ENCODE measurements at places on chromosomes 3 and 15.

DNA sequence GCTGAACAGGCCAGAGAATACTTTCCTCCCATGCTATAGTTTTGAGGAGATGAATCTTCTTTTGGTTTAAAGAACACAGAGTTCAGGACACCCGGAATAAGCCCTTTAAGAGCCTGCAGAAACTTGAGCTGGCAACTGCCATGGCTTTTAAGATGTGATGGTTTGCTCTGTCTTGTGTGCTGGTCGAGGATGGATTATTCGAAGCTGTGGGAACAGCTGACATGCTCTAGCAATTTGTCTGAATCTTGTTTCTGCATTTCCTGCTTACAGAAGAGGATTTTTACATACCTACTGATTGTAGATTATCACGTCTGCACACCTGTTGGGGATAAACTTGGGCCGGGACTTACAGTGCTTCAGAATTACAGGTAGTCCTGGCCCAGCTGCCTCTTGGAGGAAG is 396.9 kb downstream of the LRTM1 start:
- DNase-seq: no peak

- no peak for DNase-seq
Measured at GRCh38 chr3:116963802-116964201, 254.2 kb downstream of the TUSC7 start.

DNA sequence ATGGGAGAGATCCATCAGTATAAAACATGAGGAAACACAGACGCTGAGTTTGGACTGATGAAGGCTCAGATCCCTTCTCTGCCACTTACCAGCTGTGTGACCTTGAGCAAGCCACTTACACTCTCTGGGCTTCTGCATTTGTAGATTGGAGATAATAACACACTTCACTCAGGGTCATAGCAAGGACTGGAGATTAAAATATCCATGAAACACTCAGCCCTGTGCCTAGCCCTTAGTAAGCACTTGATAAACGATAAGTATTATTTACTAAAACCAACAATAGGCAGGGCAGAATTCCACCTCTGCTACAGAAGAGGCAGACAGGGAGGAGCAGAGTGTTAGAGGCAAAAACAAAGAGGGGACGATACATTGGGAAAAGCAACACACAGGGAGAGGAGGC is 420.5 kb upstream of the WNT5A start:
- no peak for DNase-seq

GRCh38 chr3:53287131-53287629 is 31.4 kb upstream of the TKT start:
- peak; percentile 31 for DNase-seq

DNA sequence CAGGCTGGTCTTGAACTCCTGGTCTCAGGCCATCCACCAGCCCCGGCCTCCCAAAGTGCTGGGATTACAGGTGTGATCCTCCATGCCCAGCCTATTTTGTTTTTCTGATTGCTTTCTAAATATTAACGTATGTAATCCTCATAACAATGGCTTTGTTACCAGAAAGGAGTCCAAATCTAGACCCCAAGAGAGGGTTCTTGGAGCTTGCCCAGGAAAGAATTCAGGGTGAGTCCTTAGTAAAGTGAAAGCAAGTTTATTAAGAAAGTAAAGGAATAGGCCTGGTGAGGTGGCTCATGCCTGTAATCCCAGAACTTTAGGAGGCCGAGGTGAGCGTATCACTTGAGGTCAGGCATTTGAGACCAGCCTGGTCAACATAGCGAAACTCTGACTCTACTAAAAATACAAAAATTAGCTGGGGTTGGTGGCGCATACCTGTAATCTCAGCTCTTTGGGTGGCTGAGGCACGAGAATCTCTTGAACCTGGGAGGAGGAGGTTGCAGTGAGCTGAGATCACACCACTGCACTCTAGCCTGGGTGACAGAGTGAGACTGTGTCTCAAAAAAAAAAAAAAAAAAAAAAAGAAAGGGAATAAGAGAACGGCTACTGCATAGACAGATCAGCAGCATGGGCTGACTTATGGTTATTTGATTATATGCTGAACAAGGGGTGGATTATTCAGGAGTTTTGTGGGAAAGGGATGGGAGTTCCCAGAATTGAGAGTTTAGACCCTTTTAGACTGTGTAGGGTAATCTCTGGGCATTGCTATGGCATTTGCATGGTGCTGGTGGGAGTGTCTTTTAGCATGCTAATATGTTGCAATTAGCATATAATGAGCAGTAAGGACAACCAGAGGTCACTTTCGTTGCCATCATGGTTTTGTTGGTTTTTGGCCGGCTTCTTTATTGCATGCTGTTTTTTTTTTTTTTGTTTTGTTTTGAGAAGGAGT is 36.1 kb downstream of the TYRO3 start:
- DNase-seq: no peak

GRCh38 chr3:197303452-197303851 is 5.0 kb upstream of the DLG1 start:
- DNase-seq: no peak

GRCh38 chr3:60609446-60609845 is 641.8 kb downstream of the FHIT start:
- no peak for DNase-seq

- no peak for DNase-seq
Measured at GRCh38 chr3:176595307-176595706, 602.0 kb downstream of the TBL1XR1 start.

- peak; percentile 59 for DNase-seq
Measured at GRCh38 chr3:150925751-150926201, 20.5 kb upstream of the MINDY4B start.

GRCh38 chr3:161274691-161275298 is 53.7 kb downstream of the NMD3 start:
- DNase-seq: peak; percentile 45

DNA sequence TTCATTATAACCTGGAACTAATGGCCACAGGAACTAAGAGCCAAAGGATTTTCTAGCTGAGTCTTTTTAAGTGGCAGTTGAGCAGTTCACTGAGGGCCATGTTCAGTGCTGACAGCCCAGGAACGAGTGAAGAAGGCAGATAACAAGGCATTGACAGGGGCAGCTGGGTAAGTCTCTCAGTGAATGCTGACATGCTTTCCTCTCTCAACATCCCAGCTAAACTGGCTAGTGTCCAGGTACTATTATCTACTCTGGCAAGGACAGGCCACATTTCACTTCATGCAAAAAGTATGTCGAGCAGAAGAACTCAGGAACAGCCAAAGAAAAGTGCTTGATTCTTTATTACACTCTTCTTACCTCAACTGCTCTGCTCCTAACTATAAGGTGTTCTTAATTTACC is 515.9 kb downstream of the NLGN1 start:
- no peak for DNase-seq

DNA sequence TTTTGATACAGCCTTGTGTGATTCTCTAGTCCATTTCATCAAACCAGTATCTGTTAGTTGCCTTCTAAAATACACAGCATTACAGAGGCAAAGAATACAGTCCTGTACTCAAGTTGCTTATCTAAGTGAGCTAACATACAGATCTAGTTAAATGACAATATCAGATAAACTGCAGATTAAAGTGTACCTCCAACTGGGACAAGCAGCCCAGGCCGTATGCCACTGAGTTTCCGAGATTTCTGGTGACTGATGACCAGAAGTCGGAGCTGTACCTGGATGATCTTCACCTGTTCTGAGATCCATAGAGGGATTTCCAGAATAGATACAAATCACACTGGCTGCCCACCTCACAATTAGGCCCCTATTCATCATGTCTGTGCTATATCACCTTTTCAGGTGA is 6.3 kb upstream of the TRIM59 start:
- DNase-seq: no peak

- DNase-seq: no peak
Measured at GRCh38 chr3:52532838-52533622, 627 bp downstream of the NT5DC2 start.

DNA sequence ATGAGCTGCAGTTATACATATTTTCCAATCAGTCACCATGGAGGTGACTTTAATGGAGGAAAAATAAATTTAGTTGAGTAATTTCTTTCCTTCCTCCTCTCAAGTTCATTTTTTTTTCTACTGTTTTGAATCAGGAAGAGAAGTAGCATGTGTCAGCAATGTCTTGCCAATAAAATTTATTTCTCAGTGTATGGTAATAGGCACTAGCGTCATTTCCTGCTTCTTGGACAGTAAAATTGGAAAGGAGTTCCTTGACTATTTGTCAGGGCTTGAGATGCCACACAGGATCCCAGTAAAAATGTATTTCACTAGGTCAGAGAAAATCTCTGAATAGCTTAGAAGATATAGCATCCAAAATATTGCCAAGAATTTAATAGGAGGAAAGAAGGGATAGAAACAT is 605.9 kb downstream of the ROBO1 start:
- DNase-seq: no peak

DNA sequence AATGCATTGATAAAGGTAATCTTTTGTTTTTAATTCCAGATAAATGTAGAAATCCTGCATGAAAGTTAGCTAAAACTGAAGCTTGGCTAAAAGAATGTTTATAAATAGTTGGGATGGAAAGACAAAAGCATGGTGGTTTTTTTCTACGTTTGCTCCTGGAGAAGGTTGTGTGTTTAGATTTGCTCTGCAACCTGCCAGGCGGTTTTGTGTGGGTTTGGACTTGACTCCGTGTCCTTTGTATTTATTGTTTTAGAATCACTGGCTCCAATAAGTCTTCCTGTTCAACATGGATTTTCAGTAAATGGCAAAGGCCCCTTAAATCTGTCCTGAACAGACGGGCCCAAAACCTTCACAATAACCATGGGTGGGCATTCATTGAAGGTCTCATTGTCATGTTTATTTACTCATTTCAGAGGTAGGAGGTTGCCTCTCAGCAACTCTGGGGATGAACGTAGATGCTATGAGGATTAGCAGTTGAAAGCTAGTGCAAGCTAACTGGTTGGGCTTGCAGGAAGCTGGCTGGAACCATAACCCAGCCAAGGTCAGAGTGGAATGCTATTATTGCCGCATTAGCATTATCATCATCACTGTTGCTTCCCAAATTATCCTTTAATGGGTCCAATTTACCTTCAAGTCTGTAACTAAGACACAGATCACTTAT is 60.6 kb upstream of the ADAMTS9 start:
- no peak for DNase-seq

DNA sequence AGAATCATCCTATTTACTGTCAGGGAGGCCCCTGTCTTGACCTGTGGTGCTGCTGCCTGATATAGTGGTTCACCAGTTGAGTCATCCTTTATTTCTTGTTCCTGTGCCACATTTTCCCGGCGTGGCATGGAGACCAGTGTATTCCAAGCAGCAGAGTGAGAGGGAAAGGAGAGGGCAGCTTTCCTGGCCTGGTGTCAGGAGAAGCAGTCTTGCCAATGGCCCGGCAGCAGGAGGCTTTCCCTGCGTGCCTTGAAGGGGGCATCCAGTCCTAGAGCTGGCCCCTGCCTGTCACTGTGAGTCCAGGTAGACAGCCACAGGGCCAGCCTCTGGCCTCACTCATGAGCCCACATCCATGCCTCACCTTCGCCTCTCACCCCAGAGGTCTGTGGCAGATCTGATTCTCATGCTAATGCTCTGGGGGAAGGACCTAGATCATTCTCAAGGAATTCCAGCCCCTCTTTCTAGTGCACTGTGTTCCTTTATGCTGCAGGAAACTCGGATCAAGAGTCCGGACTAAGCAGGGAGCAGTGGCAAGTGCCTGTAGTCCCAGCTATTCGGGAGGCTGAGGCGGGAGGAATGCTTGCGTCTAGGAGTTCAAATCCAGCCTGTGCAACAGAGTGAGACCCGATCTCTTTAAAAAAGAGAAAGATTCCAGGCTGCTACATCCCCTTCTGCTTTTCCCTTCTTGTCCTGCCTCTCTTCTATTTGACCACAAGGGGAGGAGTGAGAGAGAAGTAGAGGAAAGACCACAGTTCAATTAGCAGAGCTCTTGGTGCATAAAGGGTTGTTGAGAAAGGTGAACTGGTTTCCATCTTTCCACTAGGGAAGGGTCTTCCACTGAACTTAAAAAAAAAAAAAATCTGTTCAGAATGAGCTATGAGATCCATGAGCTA is 66.8 kb upstream of the HACD2 start:
- no peak for DNase-seq

DNA sequence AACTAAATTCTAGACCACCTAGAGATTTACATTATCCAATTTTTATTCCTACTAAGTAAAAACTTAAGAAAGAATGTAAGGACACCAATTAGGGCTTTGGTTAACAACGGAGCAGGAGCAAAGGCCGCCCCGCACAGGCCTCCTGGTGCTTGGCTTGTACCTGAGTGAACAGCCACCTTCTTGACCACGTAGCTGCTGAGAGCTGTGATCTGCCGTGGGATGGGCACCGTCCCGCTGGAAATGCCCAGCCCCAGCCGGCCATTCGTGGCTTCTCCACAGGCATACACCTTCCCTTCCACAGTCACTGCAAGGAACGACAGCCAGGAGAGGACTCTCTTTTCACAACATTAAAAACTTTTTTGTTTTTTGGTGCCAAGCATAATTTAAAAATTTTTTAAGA is 79.6 kb upstream of the OCA2 start:
- no peak for DNase-seq

GRCh38 chr3:170092907-170093306 is 55.1 kb downstream of the GPR160 start:
- DNase-seq: no peak

DNA sequence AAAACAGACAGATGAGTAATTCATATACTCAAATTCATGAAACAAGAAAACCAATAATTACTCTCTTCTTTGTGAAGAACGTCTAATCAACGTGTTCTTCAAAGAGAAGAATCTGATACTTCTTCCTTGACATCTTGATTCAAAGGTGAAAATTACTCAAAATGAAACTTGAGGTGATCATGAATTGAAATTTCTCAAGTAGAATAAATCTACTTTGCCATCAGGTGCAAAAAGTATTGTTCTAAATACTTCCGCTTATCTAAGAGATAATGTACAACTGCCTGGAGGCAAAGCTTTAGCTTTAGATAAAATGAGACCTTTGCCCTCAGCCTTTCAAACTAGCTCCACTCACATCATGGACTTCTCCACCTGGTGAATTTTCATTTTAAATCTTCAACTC is 13.9 kb upstream of the XXYLT1 start:
- no peak for DNase-seq

DNA sequence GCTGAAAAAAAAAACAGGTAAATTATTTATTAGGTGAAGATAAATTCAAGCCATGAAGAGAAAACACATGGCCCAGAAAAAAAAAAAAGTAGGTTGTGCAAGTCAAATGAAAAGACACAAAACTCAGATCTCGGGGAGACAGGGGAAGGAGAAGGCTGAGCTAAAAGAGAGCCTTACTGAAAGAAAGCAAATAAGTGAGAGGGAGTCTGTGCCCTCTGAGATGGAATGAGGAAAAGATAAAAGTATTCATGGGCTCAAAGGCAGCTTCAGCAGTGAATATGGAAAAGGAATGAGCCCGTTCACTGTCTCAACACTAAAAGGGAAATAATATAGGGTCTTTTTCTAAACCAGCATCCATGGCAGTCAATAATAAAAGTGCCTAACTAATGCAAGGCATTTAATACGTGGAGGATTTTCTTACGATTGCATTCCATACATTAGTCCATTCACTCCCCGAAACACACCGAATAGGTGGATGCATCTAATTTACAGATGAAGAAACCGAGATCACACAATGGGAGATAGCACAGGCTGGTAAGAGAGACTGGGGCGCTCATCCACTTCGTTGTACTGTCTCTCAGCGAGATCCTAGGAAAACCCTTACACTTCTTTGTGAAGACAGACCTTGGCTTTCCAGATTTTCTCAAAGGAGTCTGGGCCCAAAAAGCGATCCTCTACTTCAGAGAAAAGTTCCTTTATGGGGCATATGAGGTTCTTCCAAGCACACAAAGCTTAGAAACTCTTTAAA is 1.1 kb downstream of the TFDP2 start:
- DNase-seq: no peak
